ENCODE measurements at places on chromosomes 3 and 15. TPM values are rescaled to one million over a fixed set of nuclear protein-coding genes. Genes with fewer than 3 reads are reported as not detected.

TGM5 gene
- total RNA-seq = not detected

ZNF654 gene
- total RNA-seq = 12.5 TPM

GOLGA8O gene
- 1.6 TPM for total RNA-seq

CCDC9B gene
- total RNA-seq = 2.1 TPM

GOLGA6A gene
- 1.0 TPM for total RNA-seq

MINAR1 gene
- 1.6 TPM for total RNA-seq

KCNAB1 gene
- total RNA-seq = 4.2 TPM

PROS1 gene
- total RNA-seq = 19.3 TPM

CDC25A gene
- 3.7 TPM for total RNA-seq

USP4 gene
- 18.3 TPM for total RNA-seq

ADGRG7 gene
- not detected for total RNA-seq

GPD1L gene
- total RNA-seq = 54.3 TPM

GOLGA6B gene
- not detected for total RNA-seq

GRIP2 gene
- total RNA-seq = 8.9 TPM

ANKRD34C gene
- total RNA-seq = not detected

ATP13A5 gene
- total RNA-seq = not detected

SPRED1 gene
- total RNA-seq = 37.6 TPM

PLA2G4E gene
- 0.52 TPM for total RNA-seq

PP2D1 gene
- total RNA-seq = not detected

ADAMTS17 gene
- 5.7 TPM for total RNA-seq

ANKUB1 gene
- total RNA-seq = not detected

FRMD4B gene
- total RNA-seq = 21.4 TPM

TBC1D2B gene
- total RNA-seq = 30.3 TPM

TMEM87A gene
- total RNA-seq = 70.5 TPM

SPINT1 gene
- under 0.01 TPM for total RNA-seq

CTXND1 gene
- 0.52 TPM for total RNA-seq

GRAMD1C gene
- total RNA-seq = 1.6 TPM

EDC3 gene
- total RNA-seq = 16.2 TPM

SERPINI2 gene
- total RNA-seq = not detected

THSD4 gene
- total RNA-seq = 15.7 TPM

POC1A gene
- total RNA-seq = 2.6 TPM

SOX14 gene
- total RNA-seq = not detected

SAMD7 gene
- total RNA-seq = not detected

SKOR1 gene
- under 0.01 TPM for total RNA-seq

CLDN16 gene
- total RNA-seq = under 0.01 TPM

NCEH1 gene
- total RNA-seq = 1.6 TPM

LRRIQ4 gene
- not detected for total RNA-seq

MCF2L2 gene
- under 0.01 TPM for total RNA-seq

RETNLB gene
- not detected for total RNA-seq

CA12 gene
- total RNA-seq = 1.6 TPM

CCDC39 gene
- total RNA-seq = not detected

KLHL40 gene
- 179 TPM for total RNA-seq

EPHB3 gene
- total RNA-seq = 27.7 TPM

TMEM207 gene
- not detected for total RNA-seq

GCHFR gene
- total RNA-seq = 1.6 TPM

ZNF774 gene
- 2.1 TPM for total RNA-seq

ALG1L2 gene
- total RNA-seq = 3.7 TPM

RSRC1 gene
- total RNA-seq = 33.4 TPM
